Endothelial cell of umbilical vein (primary cell): ENCODE measurements at places on chromosomes 12 and 14.
A peak's percentile ranks its signal among the peaks of the same experiment; 100 is the strongest.

GRCh38 chr12:46354802-46355199 is 17.8 kb downstream of the SLC38A2 start:
- no peak for DNase-seq
- H3K4me3 ChIP-seq = no peak overlapping the region
- peaks cover 6% of the 10 kb centered on the region for H3K36me3 ChIP-seq
- H3K27me3 ChIP-seq = no peaks in the 10 kb centered on the region
- peaks cover under 1% of the 10 kb centered on the region for H3K4me1 ChIP-seq
- no peak overlapping the region for H3K27ac ChIP-seq

- no peak overlapping the region for H3K27ac ChIP-seq
- H3K27me3 ChIP-seq = no peaks in the 10 kb centered on the region
- H3K4me3 ChIP-seq = no peak overlapping the region
- no peaks in the 10 kb centered on the region for H3K4me1 ChIP-seq
- no peak for DNase-seq
- no peaks in the 10 kb centered on the region for H3K36me3 ChIP-seq
Observed at GRCh38 chr12:116227811-116228210, 49.7 kb downstream of the MED13L start.

DNA sequence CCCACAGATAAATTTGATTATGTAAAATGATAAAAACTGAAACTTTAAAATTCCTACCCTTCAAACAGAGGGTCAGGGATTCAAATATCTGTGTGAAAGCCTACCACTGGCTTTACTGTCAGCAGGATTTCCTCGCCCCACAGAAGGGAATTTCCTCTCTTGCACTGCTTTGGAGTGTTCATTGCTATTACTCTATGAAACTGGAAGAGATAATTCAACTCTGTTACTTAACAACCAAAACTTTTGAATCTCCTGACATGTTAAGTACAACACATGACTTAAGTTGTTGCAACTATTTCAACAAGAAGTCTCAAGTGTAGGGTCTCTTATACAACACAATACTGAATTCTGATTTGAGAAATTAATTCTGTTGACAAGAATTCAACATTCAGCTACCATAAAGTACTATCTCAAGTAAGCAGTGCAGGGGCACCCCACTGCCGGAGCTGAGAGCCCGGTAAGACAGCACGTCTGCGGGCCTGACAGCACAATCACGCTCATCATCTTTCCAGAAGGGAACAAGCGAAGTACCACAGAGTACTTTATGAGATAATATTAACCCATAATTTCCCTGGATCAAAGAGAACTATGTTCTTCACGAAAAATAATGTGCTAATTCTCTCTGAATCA is 22.9 kb downstream of the DICER1 start:
- H3K27me3 ChIP-seq = no peaks in the 10 kb centered on the region
- no peaks in the 10 kb centered on the region for H3K4me1 ChIP-seq
- H3K36me3 ChIP-seq = no peaks in the 10 kb centered on the region
- peak; percentile 9 for DNase-seq
- no peak overlapping the region for H3K27ac ChIP-seq

DNA sequence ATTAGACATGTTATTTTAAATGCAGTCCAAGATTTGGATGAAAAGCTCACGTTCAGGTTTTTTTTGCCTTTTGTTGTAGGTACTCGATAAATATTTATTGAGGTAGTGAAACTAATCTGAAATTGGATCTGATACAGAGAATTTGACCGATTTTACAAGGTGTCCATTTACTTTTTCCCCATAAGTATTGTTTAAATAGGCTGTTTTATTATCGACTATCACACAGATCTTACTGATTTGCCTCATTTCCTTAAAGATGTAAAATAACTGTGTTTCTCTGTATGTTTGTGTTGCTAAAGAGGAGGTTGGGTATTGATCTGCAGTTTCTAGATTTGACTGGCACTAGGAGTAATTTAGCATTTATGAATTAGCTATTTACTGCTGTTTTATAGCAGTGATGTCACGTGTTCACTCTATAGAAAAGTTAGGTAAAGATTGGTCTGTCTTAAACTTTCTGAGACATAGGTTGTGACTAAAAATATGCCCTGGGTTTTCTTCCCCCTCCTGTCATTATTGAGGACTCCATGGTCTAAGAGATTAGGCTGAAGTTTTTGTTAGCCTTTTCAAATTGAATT is 3.5 kb downstream of the RAP1B start:
- no peak overlapping the region for H3K27ac ChIP-seq
- peaks cover 2% of the 10 kb centered on the region for H3K36me3 ChIP-seq
- H3K27me3 ChIP-seq = no peaks in the 10 kb centered on the region
- no peak overlapping the region for H3K4me3 ChIP-seq
- H3K4me1 ChIP-seq = peaks cover 35% of the 10 kb centered on the region

DNA sequence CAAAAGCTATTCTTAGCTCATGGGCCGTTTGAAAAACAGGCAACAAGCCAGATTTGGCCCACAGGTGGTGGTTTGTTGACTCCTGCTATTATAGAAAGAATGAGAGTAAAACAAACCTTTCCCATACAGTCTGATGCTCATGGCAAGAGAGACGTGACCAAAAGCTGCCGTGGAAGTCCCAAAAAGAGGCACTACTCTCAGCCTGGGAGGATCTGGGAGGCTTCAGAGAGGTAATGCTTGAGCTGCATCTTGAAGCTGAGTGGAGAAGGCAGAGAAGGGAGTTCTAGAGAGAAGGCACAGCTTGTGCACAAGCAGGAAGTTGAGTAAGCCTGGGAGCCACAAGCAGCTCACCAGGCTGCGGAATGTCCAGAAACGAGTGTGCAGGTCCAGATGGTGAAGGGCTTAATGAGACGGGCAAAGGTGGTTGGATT is 9.6 kb downstream of the PLXNC1 start:
- H3K36me3 ChIP-seq = no peaks in the 10 kb centered on the region
- no peaks in the 10 kb centered on the region for H3K4me1 ChIP-seq
- no peak for DNase-seq
- H3K27me3 ChIP-seq = peaks cover 5% of the 10 kb centered on the region
- no peak overlapping the region for H3K27ac ChIP-seq
- no peak overlapping the region for H3K4me3 ChIP-seq

GRCh38 chr12:91327889-91328288 is 145.3 kb upstream of the DCN start:
- no peak for DNase-seq
- H3K4me3 ChIP-seq = no peak overlapping the region
- H3K4me1 ChIP-seq = no peaks in the 10 kb centered on the region
- no peak overlapping the region for H3K27ac ChIP-seq

DNA sequence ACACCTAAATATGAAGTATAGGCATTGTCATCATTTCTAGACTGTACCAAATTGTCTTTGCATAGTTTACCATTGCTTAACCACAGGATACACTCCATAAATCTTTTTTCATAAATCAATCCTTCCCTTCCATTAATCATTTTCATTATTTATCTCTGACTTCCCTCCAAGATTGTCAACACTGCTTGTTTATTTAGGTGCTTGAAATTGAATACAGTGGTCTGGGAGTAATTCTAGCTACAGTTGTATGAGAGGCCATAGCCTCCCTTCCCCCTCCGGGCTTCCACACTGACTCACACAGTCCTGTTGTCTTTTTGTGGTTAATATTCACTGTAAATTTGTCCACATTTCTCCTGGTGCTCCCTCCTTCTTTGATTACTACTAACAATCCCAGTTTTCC is 114.2 kb upstream of the ARID2 start:
- H3K4me3 ChIP-seq = no peak overlapping the region
- no peaks in the 10 kb centered on the region for H3K27me3 ChIP-seq
- H3K36me3 ChIP-seq = no peaks in the 10 kb centered on the region
- no peak overlapping the region for H3K27ac ChIP-seq
- peaks cover 31% of the 10 kb centered on the region for H3K4me1 ChIP-seq

- peak overlapping the region; percentile 18 for H3K27ac ChIP-seq
- peaks cover 18% of the 10 kb centered on the region for H3K4me1 ChIP-seq
- DNase-seq = peak; percentile 65
Observed at GRCh38 chr14:70981000-70981952, 74.0 kb downstream of the PCNX1 start.

- H3K27me3 ChIP-seq = peaks cover 2% of the 10 kb centered on the region
- no peak for DNase-seq
- no peaks in the 10 kb centered on the region for H3K4me1 ChIP-seq
Observed at GRCh38 chr12:112824701-112825100, 33.2 kb downstream of the RPH3A start.

GRCh38 chr12:103249607-103250006 is 246.2 kb downstream of the C12orf42 start:
- H3K27ac ChIP-seq = no peak overlapping the region
- H3K4me3 ChIP-seq = no peak overlapping the region
- H3K36me3 ChIP-seq = no peaks in the 10 kb centered on the region
- no peaks in the 10 kb centered on the region for H3K27me3 ChIP-seq
- no peaks in the 10 kb centered on the region for H3K4me1 ChIP-seq

- no peaks in the 10 kb centered on the region for H3K27me3 ChIP-seq
- H3K4me3 ChIP-seq = no peak overlapping the region
- DNase-seq = no peak
- H3K27ac ChIP-seq = no peak overlapping the region
Observed at GRCh38 chr14:31027847-31028246, 1.7 kb upstream of the STRN3 start.

GRCh38 chr12:97502600-97502999 is 40.0 kb downstream of the RMST start:
- H3K4me1 ChIP-seq = no peaks in the 10 kb centered on the region
- H3K27ac ChIP-seq = no peak overlapping the region
- H3K36me3 ChIP-seq = no peaks in the 10 kb centered on the region
- no peak for DNase-seq

GRCh38 chr12:90683871-90684270 is 271.1 kb downstream of the CCER1 start:
- H3K27ac ChIP-seq = no peak overlapping the region
- no peaks in the 10 kb centered on the region for H3K27me3 ChIP-seq
- DNase-seq = no peak
- no peak overlapping the region for H3K4me3 ChIP-seq
- no peaks in the 10 kb centered on the region for H3K36me3 ChIP-seq

GRCh38 chr14:96176275-96176674 is 28.4 kb upstream of the BDKRB2 start:
- no peaks in the 10 kb centered on the region for H3K4me1 ChIP-seq
- H3K27ac ChIP-seq = no peak overlapping the region
- no peak overlapping the region for H3K4me3 ChIP-seq
- DNase-seq = no peak
- H3K36me3 ChIP-seq = no peaks in the 10 kb centered on the region

DNA sequence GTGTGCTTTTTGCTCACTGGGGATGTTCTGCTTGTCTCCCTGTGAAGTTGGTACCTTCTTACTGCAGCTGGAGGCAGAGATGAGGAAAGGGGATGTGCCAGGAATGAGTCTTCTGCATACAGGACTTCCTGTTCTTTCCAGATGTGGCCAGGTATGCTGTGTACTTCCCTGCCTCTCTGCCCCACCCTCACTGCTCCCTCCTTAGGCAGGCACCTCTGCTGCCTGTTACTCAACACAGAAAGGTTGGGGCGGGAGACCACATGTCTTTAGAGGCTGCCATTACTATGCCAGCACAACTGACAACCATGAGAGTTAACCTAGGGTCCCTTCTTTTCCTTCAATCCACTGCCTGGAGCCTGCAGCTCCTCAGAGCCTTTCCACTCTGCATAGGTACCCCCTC is 2.0 kb upstream of the OAS3 start:
- H3K27me3 ChIP-seq = peaks cover 1% of the 10 kb centered on the region
- no peak overlapping the region for H3K27ac ChIP-seq

DNA sequence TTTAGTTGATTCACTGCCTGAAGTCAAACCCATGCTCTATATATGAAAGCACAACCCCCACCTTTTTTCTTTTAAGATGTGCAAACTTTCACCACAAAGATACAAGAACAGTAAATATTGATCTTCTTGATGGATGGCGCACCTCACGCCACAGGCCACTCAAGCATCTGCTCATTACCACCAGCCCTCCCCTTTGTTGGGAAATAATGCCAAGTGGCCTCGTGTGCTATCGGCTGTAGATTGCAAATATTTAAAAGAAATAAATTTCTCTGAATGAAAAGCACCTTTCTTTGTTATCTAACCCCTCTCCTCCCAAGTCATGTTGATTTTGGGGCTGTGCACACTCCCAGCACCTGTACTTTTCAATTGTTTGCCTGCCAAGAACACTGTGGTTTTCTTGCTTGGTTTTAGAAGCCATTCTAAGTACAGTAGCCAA is 122.7 kb downstream of the C12orf42 start:
- no peak for DNase-seq
- no peaks in the 10 kb centered on the region for H3K4me1 ChIP-seq
- H3K4me3 ChIP-seq = no peak overlapping the region
- H3K27ac ChIP-seq = no peak overlapping the region

DNA sequence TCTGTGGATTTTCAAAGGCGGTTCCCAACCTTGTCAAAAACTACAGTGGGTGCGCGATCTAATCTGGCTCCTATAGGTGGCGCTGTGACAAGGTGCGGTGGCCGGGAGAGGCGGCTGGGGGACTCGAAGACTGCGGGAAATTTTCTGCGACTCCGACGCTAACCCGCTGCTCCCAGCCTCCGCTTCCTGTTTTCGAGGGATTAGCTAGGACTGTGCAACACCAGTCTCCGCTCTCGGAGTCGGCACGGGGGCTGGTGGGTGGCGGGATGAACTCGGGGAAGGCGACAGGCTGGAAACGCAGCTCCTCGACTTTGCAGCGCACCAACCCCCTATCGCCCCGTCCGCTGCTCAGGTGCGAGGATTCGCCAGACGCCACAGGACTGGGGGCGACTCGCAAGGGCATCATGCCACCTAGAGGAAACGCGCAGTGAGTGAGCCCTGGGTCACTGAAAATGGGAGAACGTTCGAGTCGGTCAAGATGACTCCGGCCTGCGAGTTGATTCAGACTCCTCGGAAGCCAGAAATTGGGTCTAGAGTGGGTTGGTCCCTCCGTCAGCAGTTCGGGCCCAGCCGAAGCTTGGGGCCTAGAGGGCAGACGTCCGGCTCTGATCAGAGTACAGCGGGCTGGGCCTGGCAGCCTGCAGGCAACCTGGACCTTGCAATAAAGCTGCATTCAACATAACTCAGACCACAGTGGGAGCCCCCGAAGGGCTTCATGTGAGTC is 5.5 kb upstream of the PAX9 start:
- no peak for DNase-seq
- H3K36me3 ChIP-seq = no peaks in the 10 kb centered on the region
